ENCODE measurements at places on chromosomes 16 and 17.

- no peak for DNase-seq
Measured at GRCh38 chr17:40321524-40321929, 12.5 kb downstream of the RARA start.

DNA sequence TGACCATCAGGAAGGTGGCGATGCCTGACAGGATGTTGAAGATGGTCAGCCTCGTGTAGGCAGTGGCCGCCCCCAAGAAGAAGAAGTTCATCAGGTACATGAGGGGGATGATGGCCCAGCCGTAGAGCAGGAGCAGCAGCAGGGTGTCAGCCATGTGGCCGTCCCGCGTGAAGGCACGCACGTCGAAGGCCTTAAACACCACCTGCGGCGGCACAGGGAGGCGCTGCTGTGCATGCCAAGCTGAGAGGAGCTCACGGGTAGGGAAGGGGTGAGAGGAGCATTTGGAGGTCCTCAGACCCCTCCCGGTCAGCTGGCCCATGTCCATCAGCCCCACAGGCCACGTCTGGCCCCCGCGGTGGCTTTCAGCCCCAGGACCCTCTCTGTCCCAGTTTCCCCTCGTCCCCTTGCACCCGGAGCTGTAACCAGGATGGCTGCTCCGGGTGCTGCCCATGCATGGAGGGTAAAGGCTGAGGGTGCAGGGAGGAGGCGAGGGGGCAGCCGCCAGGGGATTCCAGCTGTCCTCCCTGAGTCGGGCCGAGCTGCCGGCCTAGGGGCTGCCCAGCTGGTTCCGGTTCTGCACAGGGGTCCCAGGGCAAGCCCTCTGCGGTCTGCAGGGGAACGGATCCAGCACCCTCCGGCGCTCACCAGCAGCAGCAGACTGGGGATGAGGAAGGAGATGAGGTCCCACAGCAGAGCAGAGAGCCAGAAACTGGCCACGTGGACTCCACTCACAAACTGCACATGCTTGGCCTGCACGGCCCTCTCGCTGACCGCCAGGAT lies 17.1 kb upstream of the RNPS1 start:
- DNase-seq: no peak

DNA sequence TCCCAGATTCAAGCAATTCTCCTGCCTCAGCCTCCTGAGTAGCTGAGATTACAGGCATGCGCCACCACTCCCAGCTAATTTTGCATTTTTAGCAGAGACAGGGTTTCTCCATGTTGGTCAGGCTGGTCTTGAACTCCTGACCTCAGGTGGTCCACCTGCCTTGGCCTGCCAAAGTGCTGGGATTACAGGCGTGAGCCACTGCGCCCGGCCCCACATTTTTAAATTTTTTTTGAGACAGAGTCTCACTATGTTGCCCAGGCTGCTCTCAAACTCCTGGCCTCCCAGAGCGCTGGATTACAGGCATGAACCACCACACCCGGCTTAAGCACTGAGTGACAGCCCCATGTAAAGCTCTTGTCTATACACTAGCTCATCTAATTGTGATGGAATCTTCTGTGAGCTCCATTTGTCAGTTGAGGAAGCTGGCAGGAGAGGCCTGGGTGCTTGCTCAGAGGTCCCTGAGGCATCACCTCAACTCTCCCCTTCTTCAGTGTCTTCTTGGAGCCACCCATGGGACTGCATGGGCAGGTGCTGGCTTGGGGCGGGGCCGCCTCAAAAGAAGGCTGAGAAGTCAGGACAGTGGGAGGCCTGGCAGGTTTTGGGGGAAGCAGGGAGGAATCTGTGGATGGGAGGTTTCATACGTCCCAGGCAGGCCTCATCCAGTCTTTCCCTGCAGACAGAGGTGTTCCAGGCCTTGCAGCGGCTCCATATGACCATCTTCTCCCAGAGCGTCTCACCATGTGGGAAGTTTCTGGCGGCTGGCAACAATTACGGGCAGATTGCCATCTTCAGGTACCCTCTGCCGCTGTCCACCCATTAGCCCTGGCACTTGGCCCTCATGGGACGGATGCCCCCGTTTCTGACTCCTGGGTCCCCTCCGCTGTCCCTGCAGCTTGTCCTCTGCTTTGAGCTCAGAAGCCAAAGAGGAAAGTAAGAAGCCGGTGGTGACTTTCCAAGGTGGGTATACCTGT lies 1.5 kb downstream of the THOC6 start:
- DNase-seq: no peak

GRCh38 chr17:43778337-43779144 lies at the start of gene DUSP3:
Gene DUSP3 (minus strand): TSS chr17:43778977. CDS start chr17:43778924, 53 bp downstream.
- DNase-seq: peak; percentile 66

DNA sequence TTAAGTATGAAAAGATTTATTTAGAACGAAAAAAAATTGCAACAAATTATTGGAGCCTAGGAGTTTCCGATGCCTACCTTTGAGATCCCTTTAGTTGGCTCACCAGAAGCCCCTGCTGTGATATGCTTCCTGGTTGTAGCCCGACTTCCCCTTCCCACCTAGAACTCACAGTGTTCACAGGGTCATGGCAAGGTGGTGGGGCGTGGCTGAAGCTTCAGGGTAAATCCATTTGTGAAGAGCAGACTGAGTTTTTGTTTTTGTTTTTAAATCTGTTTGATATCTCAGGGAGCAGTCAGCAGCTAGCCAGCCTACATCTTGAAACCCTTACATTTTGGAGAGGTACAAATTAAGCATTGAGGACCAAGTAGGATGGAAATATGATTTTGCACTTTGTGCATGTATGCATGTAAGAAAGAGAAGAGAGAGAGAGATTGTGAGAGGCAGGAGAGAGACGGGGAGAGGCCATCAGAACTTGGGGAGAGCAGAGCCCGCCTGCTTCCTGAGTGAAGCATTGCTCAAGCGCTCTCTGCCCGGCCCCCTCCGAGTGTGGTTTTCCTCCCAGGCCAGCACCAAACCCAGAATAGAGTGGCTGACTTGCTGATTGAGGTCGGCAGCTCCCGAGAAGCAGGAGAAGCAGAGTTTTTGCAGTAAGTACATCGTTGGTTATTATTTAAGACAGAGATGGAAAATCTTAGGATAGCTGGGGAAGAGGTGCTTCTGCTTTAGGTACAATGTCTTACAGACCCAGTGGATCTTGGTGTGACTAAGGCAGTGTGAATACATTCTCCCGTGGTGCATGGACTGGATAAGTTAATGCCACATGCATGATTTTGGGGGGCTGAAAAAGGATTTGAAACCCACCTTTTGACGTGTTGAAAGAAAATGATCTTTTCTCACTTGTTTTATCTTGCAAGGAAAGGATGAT lies 64.2 kb downstream of the SPECC1 start:
- peak; percentile 91 for DNase-seq

DNA sequence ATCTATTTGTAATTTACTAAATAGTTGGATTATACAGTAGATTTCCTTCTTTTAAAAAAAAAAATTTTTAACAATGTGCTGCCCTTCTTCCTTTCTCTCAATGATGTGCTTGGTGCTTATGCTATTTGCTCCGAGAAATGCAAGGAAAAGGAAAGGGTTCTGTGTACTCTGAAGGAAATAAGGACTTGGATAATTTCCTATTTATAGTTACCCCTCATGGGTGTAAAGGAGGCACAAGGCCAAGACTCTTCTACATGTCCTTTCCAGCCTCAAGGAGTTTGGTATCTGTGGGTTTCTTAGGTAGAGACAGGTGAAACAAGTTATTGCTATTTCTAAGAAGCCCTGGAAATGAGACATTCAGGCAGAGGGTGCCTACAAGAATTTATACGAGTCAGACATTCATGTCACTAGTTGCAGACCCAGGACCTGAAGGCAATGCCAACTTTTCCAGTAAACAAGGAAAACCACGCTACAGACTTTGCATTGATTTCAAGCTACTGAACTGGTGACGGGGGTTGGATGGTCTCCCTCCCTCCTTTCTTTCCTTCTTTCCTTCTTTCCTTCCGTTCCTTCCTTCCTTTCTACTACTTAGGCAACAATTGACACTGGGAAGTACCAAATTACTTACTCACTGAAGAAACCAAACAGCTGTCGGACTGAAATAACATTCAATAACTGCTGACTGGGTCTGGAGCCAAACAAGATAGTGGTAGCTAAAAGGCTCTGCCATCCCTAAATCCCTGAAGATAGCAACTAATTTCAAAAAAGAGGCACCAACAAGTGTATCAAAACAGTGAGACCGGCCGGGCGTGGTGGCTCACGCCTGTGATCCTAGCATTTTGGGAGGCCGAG lies 33.8 kb upstream of the GHDC start:
- DNase-seq: no peak

DNA sequence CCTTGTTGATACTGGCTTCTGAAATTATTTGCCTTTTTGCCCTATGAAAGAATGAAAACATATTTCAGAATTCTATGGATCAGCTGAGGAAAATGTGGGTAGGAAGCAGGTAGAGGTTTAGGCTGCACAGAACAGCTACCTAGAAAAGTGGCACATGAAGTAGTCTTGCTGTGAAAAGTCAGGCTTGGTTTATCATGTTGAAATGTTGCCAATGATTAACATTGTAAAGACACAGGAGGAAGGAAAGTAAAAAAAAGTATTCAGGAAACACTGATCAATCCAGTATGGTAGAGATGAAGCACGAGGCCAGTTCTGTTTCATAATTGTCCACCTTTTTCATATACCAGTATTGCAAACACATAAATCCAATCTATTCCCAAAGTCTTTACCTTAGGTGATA lies 29.9 kb downstream of the ABCA6 start:
- no peak for DNase-seq

GRCh38 chr16:48156790-48157209 lies 1.0 kb upstream of the ABCC12 start:
- DNase-seq: peak; percentile 84

DNA sequence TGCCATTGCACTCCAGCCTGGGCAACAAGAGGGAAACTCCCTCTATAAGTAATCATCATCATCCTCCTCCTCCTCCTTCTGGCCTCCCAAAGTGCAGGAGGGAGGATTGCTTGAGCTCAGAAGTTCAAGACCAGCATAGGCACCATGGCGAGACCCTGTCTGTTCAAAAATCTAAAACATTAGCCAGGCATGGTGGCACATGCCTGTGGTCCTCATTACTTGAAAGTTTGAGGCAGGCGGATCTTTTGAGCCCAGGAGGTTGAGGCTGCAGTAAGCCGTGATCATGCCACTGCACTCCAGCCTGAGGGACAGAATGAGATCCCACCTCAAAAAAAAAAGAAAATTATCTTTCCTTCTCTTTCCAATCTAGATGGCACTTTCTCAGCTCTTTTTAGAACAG lies 27.8 kb downstream of the PKD1L3 start:
- no peak for DNase-seq

- no peak for DNase-seq
Measured at GRCh38 chr16:65837464-65837863, 529.0 kb upstream of the CDH5 start.

DNA sequence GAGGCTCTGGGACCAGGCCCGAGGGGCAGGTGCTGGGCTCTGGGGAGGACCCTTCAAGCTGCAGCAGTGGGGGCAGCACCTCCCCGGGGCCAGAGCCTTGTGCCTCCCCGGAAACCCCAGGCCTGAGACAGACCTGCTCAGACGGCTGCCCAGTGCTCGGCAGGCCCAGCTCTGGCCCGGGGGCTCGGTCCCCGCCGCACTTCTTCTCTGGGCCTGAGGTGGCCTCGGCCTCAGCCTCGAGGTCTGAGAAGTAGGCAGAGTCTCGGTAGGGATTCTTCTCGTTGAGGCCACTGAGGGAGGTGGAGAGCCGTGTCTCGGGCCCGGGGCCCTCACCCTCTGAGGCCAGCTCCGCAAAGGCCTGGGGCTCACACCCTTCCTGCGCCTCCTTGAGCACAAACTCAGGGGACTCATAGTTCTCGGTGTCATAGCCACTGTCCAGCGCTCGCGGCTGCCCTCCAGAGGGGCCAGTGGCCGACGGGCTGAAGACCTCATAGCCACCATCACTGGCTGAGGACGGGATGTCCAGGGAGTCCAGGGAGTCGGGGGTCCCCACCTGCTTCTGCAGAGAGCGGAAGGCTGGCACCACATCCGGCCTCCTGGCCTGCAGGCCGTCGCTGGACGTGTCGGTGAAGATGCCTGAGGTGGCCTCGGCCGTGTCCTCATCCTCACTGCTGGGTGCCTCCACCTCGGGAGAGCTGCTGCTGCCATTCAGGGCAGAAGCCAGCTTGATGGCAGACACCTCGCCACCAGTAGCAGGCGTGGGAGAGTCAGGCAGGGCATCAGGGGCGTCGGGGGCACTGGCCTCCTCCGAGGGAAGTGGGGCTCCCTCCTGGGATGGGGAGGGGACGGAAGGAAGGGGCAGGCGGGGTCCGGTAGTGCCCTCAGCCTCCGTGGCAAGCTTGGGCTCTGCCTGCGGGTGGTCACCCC lies 44.3 kb upstream of the PVALEF start:
- no peak for DNase-seq

DNA sequence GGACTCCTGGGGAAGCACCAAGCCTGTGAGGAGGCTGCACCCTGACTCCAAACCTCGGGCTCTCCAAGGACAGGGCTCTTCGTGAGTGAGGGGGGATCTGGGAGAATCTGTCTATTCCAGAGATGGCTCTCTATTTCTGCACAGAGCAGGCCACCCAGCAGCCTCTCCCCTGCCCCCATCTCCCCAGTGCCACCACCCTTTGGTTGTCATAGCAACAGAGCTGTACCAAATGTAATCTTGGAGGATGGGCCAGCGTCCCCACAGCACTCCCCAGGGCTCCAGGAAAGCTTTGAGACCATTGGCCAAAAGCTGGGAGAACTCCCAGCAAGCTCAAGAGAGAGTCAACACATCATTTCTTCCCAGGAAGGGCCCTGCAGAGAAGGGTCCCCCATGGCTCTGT lies 49.3 kb downstream of the ABCC12 start:
- no peak for DNase-seq

- peak; percentile 79 for DNase-seq
Measured at GRCh38 chr17:42517516-42517915, 18.5 kb upstream of the NAGLU start.

DNA sequence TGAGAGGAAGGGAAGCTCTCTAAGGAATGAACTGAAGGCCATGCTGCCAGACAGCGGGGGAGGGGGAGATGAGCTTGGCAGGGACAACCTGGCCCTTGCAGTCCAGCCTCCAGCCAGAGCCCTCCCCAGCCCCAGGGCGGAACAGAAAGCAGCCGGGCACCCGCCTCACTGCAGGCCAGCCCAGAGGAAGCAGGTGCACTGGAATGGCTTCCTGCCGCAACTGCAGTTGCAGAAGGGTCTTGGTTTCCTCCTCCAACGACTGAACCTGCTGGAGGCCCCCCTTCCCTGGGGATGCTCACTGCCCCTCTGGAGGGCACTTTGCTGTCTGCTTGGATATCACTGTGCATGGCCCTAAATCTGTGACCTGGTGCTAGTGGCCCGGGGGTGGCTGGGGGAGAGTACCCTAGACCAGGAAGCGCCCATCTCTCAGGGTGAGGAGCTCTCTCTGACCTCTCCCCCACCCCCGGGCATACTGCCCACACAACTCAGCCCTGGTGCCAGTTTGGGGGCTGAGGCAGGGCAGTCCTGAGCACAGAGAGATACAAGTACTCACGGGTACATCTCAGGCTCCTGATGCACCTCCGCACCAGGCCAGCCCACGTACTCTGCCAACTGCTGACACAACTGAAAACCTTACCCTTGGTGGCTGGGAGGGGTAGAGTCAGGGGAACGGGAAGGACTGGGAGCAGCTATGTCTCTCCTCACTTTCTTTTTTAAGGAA lies 41.1 kb downstream of the MYO18A start:
- peak; percentile 93 for DNase-seq

- DNase-seq: no peak
Measured at GRCh38 chr16:83316458-83316857, 491.3 kb upstream of the HSBP1 start.

Data from common myeloid progenitor, CD34-positive (primary cell).